Subcutaneous preadipocyte (primary cell): ENCODE measurements at places on chromosomes 7 and 10. TPM values are rescaled to one million over a fixed set of nuclear protein-coding genes. Genes with fewer than 3 reads are reported as not detected.

The AKR1C8 gene
- not detected in 2 replicates for total RNA-seq

The SRRM3 gene
- total RNA-seq = 0.98 and 1.1 TPM in 2 replicates

The TMEM176A gene
- total RNA-seq = 5.5 TPM in 1 of 2 replicates, not detected in the other

The SLC26A5 gene
- not detected in 2 replicates for total RNA-seq

The MYOZ1 gene
- not detected in 2 replicates for total RNA-seq

The OR13A1 gene
- not detected in 2 replicates for total RNA-seq

The EIF4EBP2 gene
- total RNA-seq = 42.6 and 44.6 TPM in 2 replicates

The LIPF gene
- total RNA-seq = not detected in 2 replicates

The C10orf53 gene
- not detected in 2 replicates for total RNA-seq

The HMX2 gene
- not detected in 2 replicates for total RNA-seq

The PRKG1 gene
- 15.6 and 20.6 TPM in 2 replicates for total RNA-seq

The PRSS37 gene
- not detected in 2 replicates for total RNA-seq

The CCNJ gene
- 4.0 and 4.9 TPM in 2 replicates for total RNA-seq

The RBP3 gene
- total RNA-seq = not detected in 2 replicates

The ELOVL3 gene
- total RNA-seq = 1.1 TPM in 1 of 2 replicates, not detected in the other

The GLI3 gene
- 11.5 and 11.8 TPM in 2 replicates for total RNA-seq

The FBXL13 gene
- total RNA-seq = 0.73 and 0.78 TPM in 2 replicates

The MICALL2 gene
- 19.1 and 23.9 TPM in 2 replicates for total RNA-seq

The PDZD7 gene
- 0.37 and 0.98 TPM in 2 replicates for total RNA-seq

The SSC4D gene
- 0.39 and 1.1 TPM in 2 replicates for total RNA-seq

The EPHB6 gene
- 3.1 and 12.1 TPM in 2 replicates for total RNA-seq

The FAM25G gene
- not detected in 2 replicates for total RNA-seq

The MOGAT3 gene
- not detected in 2 replicates for total RNA-seq

The PITX3 gene
- total RNA-seq = not detected in 2 replicates

The HGF gene
- 345 and 402 TPM in 2 replicates for total RNA-seq

The NKX2-3 gene
- total RNA-seq = not detected in 2 replicates

The ACSM6 gene
- not detected in 2 replicates for total RNA-seq

The SLC16A9 gene
- 0.37 and 0.59 TPM in 2 replicates for total RNA-seq

The NUDT1 gene
- 26.6 and 36.0 TPM in 2 replicates for total RNA-seq

The NUTM2A gene
- 0.20 and 0.37 TPM in 2 replicates for total RNA-seq

The CPXM2 gene
- total RNA-seq = under 0.01 and 0.39 TPM in 2 replicates

The NAMPT gene
- total RNA-seq = 98.7 and 135 TPM in 2 replicates
